ENCODE measurements at places on chromosomes 1 and 21. TPM values are rescaled to one million over a fixed set of nuclear protein-coding genes. Genes with fewer than 3 reads are reported as not detected.

The OR14K1 gene
- total RNA-seq: not detected

The S100A8 gene
- not detected for total RNA-seq

The ADAMTS1 gene
- total RNA-seq: 1,477 TPM

The FCRL6 gene
- not detected for total RNA-seq

The NMNAT2 gene
- total RNA-seq: 0.66 TPM

The OTUD7B gene
- total RNA-seq: 14.2 TPM

The PRKAA2 gene
- total RNA-seq: 7.3 TPM

The RABGGTB gene
- total RNA-seq: 67.4 TPM

The LCE1F gene
- not detected for total RNA-seq

The MORC3 gene
- 44.1 TPM for total RNA-seq

The CD101 gene
- 0.31 TPM for total RNA-seq

The EVA1C gene
- total RNA-seq: 24.5 TPM

The AADACL3 gene
- total RNA-seq: not detected

The NCAM2 gene
- 5.5 TPM for total RNA-seq

The KCNE2 gene
- total RNA-seq: not detected

The BEND5 gene
- not detected for total RNA-seq

The RPS6KA1 gene
- total RNA-seq: 0.19 TPM

The SPRR1B gene
- not detected for total RNA-seq

The MCOLN3 gene
- 3.4 TPM for total RNA-seq

The NTMT2 gene
- not detected for total RNA-seq

The C1QA gene
- total RNA-seq: 0.13 TPM

The THEM5 gene
- total RNA-seq: not detected

The DCST1 gene
- not detected for total RNA-seq

The NTNG1 gene
- 0.06 TPM for total RNA-seq

The MUTYH gene
- total RNA-seq: 9.4 TPM

The SERPINC1 gene
- total RNA-seq: 0.12 TPM

The SPRR2B gene
- total RNA-seq: not detected

The LCE1B gene
- total RNA-seq: not detected

The OR11L1 gene
- not detected for total RNA-seq

The SPRR2A gene
- not detected for total RNA-seq

The MROH7 gene
- 0.75 TPM for total RNA-seq

The KCNJ10 gene
- total RNA-seq: not detected

The UBXN10 gene
- total RNA-seq: not detected

The ADAM15 gene
- total RNA-seq: 98.0 TPM

The S100A7 gene
- total RNA-seq: not detected

The TMEM52 gene
- not detected for total RNA-seq

The ARHGEF16 gene
- total RNA-seq: 0.25 TPM

The GJB5 gene
- not detected for total RNA-seq

The OR2T1 gene
- total RNA-seq: not detected

The PBX1 gene
- 53.0 TPM for total RNA-seq

The CD247 gene
- not detected for total RNA-seq

The SYTL1 gene
- 0.13 TPM for total RNA-seq

The NIBAN1 gene
- total RNA-seq: 33.3 TPM
